Activated CD8-positive, alpha-beta memory T cell treated with anti-CD3 and anti-CD28 coated beads for 24 hours (primary cell): ENCODE measurements at places on chromosomes 7 and 10.

GRCh38 chr7:91293840-91294239 is 29.6 kb downstream of the FZD1 start:
- DNase-seq, result no peak

GRCh38 chr10:23324351-23324750 is 20.2 kb downstream of the C10orf67 start:
- DNase-seq, result no peak

GRCh38 chr10:62830679-62831078 is 14.5 kb upstream of the EGR2 start:
- DNase-seq, result no peak

DNA sequence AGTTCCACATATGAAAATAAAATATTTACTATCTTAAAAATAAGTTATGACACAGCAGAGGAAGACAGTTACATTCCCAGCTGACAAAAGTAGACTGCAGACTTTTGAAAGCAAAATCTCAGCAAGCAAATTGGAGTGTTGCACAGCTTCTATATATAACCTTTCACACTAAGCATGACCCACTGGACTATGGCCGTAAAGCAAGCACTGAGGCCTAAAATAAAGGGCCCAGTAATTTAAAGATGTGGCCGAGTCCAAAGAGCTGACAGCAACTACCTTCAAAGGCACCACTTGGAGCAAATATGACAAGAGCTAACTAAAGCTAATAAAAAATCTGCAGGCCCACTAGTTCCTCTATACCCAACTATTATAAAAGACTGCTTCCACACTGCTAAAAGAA is 6.5 kb downstream of the GDI2 start:
- DNase-seq, result no peak

DNA sequence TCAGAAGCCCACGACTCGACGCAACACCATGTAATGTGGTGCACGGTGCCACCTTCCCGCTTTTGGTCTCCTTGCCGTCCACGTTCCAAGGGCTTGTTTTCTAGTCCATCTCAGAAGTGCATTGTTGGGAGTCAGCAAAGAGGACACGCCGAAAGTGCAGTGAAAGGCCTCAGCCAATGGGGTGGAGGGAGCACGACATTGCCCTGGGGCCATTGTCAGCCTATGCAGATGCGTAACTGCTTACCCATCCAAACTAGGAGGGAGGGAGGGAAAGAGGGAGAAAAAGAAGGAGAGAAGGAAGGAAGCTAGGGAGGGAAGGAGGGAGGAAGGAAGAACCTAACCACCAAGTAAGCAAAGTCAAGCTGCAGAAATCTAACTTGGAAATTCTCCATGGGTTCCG is 202.4 kb downstream of the CCDC3 start:
- DNase-seq, result no peak

DNA sequence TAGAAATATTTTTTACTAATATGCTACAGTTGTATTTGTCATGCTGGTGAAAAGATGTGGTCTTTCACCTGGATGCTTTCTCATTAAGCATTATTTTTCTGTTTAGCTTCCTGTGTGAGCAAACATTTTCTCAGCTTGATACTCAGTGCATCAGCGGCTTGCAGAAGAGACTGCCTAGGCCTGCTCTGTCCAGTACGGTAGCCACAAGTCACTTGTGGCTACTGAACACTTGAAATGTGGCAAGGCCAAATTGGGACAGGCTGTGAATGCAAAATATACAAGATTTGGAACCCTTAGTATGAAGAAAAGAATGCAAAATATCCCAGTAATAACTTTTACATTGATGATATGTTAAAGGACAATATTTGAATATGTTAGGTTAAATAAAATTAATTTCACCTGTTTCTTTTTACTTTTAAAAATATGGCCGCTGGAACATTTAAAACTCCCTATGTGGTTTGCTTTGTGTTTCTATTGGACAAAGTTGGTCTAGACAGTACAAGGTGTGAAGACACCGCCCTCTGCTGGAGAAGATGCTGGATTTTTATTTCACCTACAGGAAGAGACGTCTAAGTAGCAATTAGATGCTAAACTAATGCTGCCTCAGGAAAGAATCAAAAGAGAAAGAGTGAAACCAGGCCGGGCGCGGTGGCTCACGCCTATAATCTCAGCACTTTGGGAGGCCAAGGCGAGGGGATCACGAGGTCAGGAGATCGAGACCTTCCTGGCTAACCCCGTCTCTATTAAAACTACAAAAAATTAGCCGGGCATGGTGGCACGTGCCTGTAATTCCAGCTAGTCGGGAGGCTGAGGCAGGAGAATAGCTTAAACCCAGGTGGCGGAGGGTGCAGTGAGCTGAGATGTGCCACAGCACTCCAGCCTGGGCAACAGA is 5.3 kb downstream of the SRGN start:
- DNase-seq, result peak; percentile 85

- DNase-seq, result no peak
These were observed 15.3 kb upstream of the LRRC61 start for GRCh38 chr7:150307904-150308303.

DNA sequence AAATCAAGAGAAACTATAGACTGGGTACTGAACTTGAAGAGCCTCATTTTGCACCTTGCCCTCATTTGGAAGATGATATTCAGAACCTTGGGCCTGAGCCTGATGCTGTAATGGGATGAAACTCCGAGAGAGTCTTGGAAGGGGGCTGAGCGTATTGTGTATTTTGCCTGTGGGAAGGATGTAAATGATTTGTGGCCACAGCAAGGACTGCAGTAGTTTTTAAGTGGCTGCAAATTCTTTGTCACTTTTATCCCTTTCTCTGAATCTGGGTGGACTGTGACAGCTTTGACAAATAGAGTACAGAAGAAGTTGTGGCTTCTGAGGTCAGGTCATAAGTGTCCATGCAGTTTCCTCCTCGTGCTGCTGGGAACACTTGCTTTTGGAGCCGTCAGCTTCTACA is 221.2 kb downstream of the ADRA2A start:
- DNase-seq, result no peak
